ENCODE measurements at places on chromosomes 12 and 14. TPM values are rescaled to one million over a fixed set of nuclear protein-coding genes. Genes with fewer than 3 reads are reported as not detected.
A peak's percentile ranks its signal among the peaks of the same experiment; 100 is the strongest.

DNA sequence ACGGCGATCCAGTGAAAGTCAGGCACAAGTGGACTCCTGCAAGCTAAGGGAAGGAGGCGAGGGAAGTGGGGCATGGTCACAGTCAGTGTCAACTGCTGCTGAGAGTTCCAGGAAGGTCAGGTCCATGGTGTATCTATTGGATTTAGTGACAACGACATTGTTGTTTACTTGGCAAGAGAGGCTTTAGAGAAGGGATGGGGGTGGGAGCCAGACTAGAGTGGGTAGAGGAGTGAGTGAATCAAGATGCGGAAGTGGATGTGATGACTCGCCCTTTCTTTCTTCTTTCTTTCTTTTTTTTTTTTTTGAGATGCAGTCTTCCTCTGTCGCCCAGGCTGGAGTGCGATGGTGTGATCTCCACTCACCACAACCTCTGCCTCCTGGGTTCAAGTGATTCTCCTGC is 12.5 kb downstream of the P2RX7 start:
- no peak for DNase-seq

GRCh38 chr12:132398386-132398991 is 69.1 kb upstream of the GALNT9 start:
- no peak for DNase-seq

DNA sequence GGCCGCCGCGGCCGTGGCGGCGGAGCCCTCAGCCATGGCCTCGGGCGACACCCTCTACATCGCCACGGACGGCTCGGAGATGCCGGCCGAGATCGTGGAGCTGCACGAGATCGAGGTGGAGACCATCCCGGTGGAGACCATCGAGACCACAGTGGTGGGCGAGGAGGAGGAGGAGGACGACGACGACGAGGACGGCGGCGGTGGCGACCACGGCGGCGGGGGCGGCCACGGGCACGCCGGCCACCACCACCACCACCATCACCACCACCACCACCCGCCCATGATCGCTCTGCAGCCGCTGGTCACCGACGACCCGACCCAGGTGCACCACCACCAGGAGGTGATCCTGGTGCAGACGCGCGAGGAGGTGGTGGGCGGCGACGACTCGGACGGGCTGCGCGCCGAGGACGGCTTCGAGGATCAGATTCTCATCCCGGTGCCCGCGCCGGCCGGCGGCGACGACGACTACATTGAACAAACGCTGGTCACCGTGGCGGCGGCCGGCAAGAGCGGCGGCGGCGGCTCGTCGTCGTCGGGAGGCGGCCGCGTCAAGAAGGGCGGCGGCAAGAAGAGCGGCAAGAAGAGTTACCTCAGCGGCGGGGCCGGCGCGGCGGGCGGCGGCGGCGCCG is 381 bp downstream of the YY1 start:
- DNase-seq = no peak

GRCh38 chr12:104958001-104958804 is at the start of gene SLC41A2:
SLC41A2 (minus strand) TSS chr12:104958290; CDS start chr12:104928527, 29,763 bp downstream.
- peak; percentile 86 for DNase-seq

- DNase-seq = peak; percentile 57
These were observed 98.0 kb downstream of the VCPKMT start for GRCh38 chr14:50018201-50018932.

DNA sequence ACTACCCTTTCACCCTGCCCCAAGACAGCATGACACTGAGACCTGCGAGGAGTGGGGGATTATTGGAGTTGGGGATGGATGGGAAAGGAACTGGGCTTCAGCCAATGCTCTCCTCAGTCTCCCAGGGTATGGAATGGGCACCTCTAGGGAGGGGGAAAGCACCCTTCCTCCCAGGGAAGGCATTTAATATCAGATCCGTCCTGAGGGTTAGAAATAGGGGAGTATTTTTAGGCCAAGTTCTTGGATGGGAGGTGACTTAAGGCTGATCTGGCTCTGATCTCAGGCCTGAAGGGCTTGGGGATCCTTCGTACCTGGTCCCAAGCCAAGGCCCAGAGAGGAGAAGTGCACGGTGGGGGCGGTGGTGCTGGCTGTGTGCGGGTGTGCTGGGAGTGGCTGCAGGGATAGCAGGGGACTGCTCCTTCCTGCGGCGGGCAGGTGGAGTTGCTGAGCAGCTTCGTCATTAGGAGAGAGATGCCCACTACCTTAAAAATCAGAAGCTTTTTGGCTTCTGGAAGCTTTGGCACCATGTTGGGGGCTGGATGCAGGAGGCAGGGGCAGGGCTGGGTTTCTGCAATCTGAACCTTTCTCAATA is 7.0 kb upstream of the CEBPE start:
- no peak for DNase-seq

CMA1 gene
- total RNA-seq = not detected

TM9SF1 gene
- 50.9 TPM for total RNA-seq

BDKRB1 gene
- total RNA-seq = 0.17 TPM

BATF gene
- total RNA-seq = not detected

NOVA1 gene
- not detected for total RNA-seq

TRHDE gene
- total RNA-seq = 5.2 TPM

SLC38A4 gene
- 0.09 TPM for total RNA-seq
